ENCODE measurements at places on chromosomes 4 and X. TPM values are rescaled to one million over a fixed set of nuclear protein-coding genes. Genes with fewer than 3 reads are reported as not detected.

ADRA2C gene
- polyA plus RNA-seq = not detected

FRAS1 gene
- polyA plus RNA-seq = not detected

MAGEH1 gene
- 86.6 TPM for polyA plus RNA-seq

RAB28 gene
- 18.2 TPM for polyA plus RNA-seq

CHIC2 gene
- 74.5 TPM for polyA plus RNA-seq

CFAP299 gene
- polyA plus RNA-seq = not detected

CCDC160 gene
- polyA plus RNA-seq = not detected

MAMLD1 gene
- 0.14 TPM for polyA plus RNA-seq

NOA1 gene
- polyA plus RNA-seq = 27.4 TPM

GPR173 gene
- polyA plus RNA-seq = not detected

CLDN34 gene
- polyA plus RNA-seq = not detected

ARMCX4 gene
- 0.20 TPM for polyA plus RNA-seq

AKAP4 gene
- polyA plus RNA-seq = not detected

MAGEB1 gene
- not detected for polyA plus RNA-seq

CENPE gene
- polyA plus RNA-seq = 0.46 TPM

MAGEA4 gene
- not detected for polyA plus RNA-seq

CTSO gene
- polyA plus RNA-seq = 33.8 TPM

SPOCK3 gene
- not detected for polyA plus RNA-seq

XAGE1A gene
- polyA plus RNA-seq = not detected

SPIN2A gene
- polyA plus RNA-seq = 0.14 TPM

UNC5C gene
- 0.01 TPM for polyA plus RNA-seq

AFM gene
- polyA plus RNA-seq = not detected

IQCM gene
- not detected for polyA plus RNA-seq

SRPK3 gene
- polyA plus RNA-seq = not detected

ZNF275 gene
- 5.9 TPM for polyA plus RNA-seq

SLITRK4 gene
- polyA plus RNA-seq = not detected

CCNI gene
- polyA plus RNA-seq = 400 TPM

CT45A2 gene
- not detected for polyA plus RNA-seq

MAGEA2 gene
- polyA plus RNA-seq = not detected

TEX13C gene
- polyA plus RNA-seq = not detected

MID2 gene
- 2.3 TPM for polyA plus RNA-seq

PRKG2 gene
- polyA plus RNA-seq = 2.1 TPM

CSAG3 gene
- not detected for polyA plus RNA-seq

TRPC5OS gene
- polyA plus RNA-seq = not detected

GAGE2A gene
- polyA plus RNA-seq = not detected

SLC38A5 gene
- 12.9 TPM for polyA plus RNA-seq

EDNRA gene
- polyA plus RNA-seq = not detected

PCSK1N gene
- polyA plus RNA-seq = 4.1 TPM

LDB2 gene
- polyA plus RNA-seq = not detected

SMARCA1 gene
- polyA plus RNA-seq = not detected

PAGE5 gene
- 2.6 TPM for polyA plus RNA-seq

TMEM255A gene
- not detected for polyA plus RNA-seq

ARMCX1 gene
- 0.14 TPM for polyA plus RNA-seq

PABPC1L2B gene
- not detected for polyA plus RNA-seq

Data from CD4-positive, CD25-positive, alpha-beta regulatory T cell (primary cell).